ENCODE measurements at places on chromosomes 7 and 10.

DNA sequence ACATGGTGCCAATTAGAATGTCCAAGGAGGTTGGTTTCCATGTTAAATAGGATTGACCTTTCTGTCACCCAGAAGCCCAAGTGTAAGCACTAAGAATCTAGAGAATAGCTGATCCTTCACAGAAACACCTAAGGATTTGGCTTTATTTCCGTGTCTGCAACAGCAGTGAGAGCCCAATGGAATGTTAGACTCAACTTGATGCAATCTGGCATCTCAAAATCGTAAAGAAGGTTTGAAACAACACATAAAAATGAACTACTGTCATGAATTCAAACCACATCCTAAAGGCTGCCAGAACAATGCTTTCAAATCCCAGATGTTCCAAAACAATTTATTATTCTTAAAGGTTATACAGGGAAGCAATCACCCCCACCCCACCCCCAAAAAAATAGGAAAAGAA is 18.6 kb downstream of the PPP1R3C start:
- no peak for DNase-seq

DNA sequence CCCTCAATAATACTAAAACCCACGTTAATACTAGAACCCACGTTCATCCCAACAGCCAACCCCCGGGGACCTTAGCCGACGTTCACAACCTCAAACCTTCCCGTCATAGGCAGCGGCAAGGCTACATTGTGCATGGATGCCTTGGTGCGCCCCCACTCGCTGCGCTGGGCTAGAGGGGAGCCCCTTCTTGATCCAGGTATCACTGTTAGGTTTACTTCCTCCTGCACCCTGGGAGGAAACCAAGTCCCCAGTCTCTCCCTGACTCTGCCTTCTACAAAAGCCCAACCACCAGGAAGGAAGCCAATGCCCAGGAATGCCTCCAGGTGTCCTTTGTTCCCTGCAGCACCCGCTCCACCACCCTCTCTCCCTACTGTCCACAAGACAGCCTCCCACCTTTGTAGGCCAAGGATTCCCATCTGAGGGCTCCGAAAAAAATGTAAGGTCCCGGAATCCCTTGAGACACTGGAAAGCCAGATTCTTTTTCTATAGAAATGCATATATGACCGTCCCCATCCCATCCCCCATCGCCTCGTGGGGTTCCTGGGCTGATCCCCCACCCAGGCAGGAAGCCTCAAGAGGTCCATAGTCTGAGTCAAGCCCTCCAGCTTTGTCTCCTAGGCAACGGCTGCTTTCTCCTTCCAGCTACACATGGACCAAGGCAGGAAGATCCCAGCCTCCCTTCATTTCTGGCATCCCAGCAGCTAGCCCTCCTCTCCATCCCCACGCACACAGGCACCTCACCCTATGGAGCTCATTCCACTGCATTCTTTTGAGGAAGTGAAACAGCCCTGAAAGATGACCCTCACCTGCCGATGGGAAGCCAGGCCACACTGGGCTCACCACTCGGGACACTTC is 25.2 kb downstream of the CTBP2 start:
- DNase-seq: no peak

DNA sequence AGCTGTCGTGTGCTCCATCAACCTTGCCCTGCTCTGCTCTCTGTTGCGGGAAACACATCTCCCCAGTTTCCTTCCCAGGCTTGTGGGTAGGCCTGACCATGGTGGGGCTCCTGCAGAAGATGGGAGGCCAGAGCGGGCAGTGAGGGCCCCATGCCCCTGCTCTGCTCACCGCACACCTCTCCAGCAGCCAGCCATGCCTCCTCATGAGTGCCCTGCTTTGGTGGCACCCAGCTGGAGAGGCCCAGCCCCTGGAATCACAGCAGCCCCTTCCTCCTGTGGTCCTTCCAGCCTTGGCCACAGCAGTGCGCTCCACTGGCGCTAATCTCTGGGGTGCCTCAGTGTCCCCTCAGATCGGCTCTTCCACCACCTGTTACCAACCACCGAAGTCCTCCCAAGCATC is 4.2 kb upstream of the OPN4 start:
- DNase-seq: no peak

- no peak for DNase-seq
Measured at GRCh38 chr7:104153287-104153686, 54.5 kb downstream of the ORC5 start.

DNA sequence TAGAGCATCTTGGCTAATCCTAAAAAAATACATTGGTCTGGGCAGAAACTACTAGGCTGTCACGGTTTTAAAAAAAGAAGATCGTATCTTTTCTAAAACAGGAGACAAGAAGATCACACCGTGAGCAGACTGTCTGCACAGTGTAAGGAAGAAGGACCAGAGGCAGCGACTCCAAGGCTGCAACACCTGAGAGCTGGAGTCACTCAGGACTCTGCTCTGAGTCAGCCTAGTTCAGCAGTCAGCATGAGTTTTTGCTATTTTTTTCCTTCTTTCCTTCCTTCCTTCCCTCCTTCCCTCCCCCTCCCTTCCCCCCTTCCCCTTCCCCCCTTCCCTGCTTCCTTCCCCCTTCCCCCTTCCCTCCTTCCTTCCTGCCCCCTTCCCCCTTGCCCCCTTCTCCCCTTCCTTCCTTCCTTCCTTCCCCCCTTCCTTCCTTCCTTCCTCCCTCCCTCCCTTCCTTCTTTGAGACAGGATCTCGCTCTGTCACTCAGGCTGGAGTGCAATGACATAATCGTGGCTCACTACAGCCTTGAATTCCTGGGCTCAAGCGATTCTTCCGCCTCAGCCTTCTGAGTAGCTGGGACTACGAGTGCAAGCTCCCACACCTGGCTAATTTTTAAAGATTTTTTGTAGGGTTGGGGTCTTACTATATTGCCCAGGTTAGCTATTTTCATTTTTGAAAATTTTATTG is 24.4 kb downstream of the BAG3 start:
- no peak for DNase-seq

DNA sequence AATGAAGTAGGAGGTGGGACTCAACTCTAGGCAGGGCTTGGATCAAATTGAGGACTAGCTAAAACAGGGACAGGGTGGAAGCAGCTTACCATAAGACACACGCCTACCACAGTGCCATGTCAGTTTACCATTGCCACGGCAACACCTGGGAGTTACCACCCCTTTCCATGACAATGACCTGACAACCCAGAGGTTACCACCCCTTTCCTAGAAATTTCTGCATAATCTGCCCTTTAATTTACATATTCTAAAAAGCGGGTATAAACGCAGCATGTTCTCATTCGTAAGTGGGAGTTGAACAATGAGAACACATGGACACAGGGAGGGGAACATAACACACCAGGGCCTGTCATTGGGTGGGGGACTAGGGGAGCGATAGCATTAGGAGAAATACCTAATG is 72.7 kb downstream of the GCC1 start:
- no peak for DNase-seq

DNA sequence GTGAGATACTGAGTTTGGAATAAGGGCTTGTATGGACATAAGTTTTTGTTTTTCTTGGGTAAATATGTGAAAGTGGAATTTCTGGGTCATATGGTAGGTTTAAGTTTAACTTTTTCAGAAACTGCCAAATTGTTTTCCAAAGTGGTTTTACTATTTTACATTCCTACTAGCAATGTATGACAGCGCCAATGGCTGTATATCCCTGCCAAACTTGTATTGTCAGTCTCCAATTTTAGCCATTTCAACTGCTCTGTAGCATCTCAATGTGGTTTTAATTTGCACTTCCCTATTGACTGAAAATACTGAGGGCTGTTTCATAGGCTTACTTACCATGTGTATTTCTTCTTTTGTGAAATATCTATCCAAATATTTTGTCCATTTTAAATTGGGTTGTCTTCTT is 90.5 kb upstream of the ZNF32 start:
- no peak for DNase-seq

- DNase-seq: no peak
Measured at GRCh38 chr7:148854983-148855382, 29.1 kb downstream of the EZH2 start.

DNA sequence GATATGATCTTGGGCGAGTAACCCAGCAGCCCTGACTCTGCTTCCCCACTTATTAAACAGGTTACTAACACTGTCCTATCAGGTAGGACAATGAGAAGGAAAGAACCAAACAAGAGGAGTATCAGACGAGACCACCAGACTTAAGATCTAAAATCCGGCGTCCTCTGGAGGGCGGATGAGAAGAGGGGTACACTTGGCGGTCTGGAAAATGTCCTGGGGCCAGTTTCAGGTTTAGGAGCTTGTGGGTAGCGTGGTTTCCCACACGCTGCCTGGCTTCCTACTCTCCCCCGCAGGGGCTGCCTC is 635 bp downstream of the ZNF32 start:
- no peak for DNase-seq

DNA sequence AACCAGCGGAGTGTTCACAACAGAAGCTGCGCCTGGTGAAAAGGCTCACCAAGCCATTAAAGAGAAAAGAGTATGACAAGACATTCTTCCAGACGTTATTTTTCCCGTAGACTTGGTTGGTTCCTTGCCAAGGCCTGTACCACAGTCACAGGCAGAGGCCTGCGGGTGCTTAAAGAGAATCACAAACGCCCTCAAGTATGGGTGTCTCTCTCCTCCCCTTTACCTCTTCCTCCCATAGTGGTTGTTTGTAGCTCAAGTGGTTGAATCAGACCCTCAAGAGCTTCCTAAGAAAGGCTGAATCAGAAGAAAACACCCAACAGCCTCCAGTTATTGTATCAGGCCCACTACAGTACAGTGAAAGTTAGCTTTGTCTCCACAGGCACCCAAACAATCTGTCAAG is 169.0 kb downstream of the CREB5 start:
- no peak for DNase-seq

- DNase-seq: no peak
Measured at GRCh38 chr7:87473986-87474385, 1.5 kb downstream of the ABCB4 start.

GRCh38 chr10:103706047-103706446 is 149.3 kb downstream of the SH3PXD2A start:
- DNase-seq: no peak

DNA sequence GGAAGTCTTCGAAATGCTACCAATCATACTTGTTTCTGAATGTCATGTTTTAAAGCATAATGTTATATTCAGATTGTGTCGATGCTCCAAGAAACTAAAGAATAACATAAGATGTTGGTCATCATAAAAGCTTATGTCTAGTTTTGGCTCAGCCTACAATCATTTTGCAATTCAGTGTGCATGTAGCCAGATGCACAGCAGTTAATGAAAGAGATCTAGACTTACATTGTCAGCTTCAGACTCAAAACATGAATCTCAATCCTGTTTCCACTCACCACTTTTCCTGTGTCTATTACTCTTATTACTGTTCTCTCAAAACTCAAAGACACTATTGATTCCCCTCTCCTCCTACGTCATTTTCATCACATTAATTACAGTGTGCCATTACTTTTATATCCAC is 21.4 kb downstream of the TMEM196 start:
- no peak for DNase-seq

DNA sequence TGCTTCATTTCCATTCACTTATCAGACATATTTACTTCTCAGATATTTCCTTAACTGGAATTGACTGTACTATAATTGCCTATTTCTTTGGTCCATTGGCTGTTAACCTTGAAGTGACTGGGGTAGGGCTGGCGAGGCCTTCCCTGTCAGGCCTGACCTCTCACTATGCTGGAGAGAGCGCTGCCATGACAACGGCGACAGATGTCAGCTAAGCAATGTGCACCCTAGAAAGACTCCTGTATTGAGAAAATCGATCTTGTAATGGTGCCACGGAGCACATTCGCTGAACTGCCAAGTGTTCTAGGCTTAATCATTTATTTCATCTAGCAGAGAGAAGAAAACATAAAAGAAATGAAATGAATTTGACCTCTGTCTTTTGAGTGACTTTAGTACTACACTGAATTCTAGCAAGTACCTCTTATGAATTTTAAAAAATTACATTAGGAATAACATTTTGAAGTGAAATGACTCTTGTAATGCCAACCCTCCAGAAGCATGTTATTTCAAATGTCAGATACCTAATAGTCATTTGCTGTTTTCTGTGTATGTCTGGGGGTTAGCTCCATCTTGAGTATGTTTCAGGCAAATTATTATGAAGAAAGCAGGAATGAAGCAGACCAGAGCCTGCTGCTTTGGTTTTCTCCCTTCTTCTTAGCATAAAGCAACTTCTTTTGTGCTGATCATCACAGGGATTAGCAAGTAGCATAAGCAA is 148.0 kb downstream of the SNX10 start:
- DNase-seq: no peak

DNA sequence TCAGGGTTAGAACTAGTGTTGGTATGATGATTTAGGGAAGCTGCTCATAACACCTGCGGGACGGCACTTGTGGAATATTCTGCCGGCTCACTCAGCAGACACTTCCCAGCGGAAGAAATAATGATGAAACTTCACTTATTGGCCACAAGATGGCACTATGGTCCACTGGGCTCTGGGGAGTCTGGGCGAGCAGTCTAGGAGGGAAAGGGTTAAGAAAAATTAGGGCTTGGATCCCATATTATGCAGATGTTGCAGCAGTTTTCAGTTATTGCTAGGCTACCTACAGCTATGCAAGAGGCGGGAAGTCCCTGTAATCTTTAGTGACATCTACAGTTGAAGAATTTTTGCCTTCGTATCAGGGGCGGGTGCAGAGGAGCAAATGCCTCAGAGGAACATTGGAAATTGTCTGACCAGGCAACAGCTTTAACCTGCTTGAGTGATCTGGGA is 238.7 kb upstream of the PRSS58 start:
- DNase-seq: peak; percentile 58

GRCh38 chr7:26081638-26082037 is 70.4 kb upstream of the NFE2L3 start:
- DNase-seq: no peak

GRCh38 chr10:13404791-13405190 is 56.7 kb upstream of the SEPHS1 start:
- DNase-seq: no peak

- DNase-seq: no peak
Measured at GRCh38 chr10:78952686-78953085, 116.1 kb upstream of the ZMIZ1 start.

- DNase-seq: no peak
Measured at GRCh38 chr7:158024881-158025280, 562.7 kb downstream of the PTPRN2 start.

DNA sequence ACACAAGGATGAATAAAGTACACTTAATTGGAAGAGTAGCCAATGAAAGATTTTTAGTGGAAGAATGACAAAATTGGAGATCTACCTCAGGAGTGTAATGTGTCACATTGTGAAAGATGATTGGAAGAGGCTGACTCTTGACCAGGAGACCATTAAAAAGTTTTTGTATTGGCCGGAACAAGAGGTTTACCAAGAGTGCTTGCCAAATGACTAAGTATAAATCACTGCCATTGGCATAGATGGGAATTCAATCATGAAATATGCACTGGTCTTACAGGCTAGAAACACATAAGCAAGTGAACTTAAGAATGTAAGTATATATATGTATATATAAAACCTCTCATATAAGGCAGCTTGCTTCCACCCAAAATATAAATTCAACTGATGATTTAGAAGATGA is 58.7 kb upstream of the TFEC start:
- DNase-seq: no peak

DNA sequence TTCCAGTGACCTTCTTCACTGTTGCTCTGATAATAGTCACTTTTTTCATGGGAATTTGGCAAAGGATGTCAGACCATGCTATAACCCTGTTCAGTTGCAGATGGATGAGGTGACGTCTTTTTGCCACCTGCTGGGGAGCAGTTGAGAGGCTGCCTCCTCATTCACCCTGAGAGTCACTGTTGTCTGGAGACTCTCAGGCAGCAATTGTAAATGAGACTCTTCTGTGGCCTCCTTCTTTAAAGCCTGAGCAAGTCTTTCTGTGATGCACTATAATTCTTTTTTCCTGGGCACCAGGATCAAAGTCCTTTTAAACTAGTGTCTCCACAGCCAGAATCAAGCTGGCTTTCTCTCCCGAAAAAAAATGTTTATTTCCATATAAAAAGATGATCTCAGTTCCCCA is 345.1 kb downstream of the ARL4A start:
- DNase-seq: no peak

- no peak for DNase-seq
Measured at GRCh38 chr7:147980826-147981813, 609.4 kb upstream of the C7orf33 start.
